Renal pelvis (tissue), 12 donors: ENCODE measurements at places on chromosomes 13 and 19.

GRCh38 chr13:102597029-102597961, 509 bp downstream of the TPP2 start:
- peak; percentile 10 for DNase-seq

GRCh38 chr13:50809133-50810090, 34.1 kb downstream of the DLEU7 start:
- DNase-seq, result peak; percentile 45

DNA sequence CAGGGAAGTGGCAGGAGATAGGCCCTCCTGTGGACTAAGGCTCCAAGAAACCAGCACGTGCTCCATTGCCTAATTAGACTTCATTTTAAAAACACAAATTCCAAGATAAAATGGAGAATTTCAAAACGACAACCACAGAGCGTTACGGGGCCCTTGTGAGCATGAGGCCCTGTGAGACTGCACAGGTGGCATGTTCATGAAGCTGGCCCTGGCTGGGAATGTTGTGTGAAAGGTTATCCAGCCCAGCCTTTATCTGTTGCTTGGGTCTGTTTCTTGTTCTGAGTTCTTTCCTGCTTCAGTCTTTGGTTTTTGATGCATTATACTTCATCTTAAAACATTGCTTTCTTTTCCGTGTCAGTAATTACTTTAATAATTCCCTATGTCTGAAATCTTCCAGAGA, 99.0 kb downstream of the LACC1 start:
- DNase-seq, result no peak

GRCh38 chr19:41324921-41325639, 15.1 kb downstream of the CCDC97 start:
- DNase-seq, result no peak

DNA sequence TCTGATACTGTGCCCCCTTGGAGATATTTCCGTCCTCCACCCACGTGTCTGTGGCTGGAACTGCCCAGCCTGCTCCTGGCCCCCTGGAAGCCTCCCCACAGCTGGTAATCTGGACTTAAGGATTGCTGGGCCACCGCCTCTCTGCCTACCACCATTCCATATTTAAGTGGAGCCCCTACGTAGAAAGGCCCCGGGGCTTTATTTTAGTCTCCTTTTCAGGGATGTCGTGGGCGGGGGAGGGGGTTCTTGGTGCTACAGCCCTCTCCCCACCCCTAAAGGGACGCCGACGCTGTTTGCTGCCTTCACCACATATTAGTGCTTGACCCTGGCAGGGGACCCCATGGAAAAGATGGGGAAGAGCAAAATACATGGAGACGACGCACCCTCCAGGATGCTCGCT, 2.7 kb upstream of the NOP53 start:
- DNase-seq, result no peak

- no peak for DNase-seq
Measured at GRCh38 chr13:45219938-45220375, 19.1 kb upstream of the KCTD4 start.

GRCh38 chr13:32525766-32526165, 12.8 kb downstream of the N4BP2L2 start:
- DNase-seq, result no peak

GRCh38 chr13:25963674-25964073, 88.1 kb downstream of the SHISA2 start:
- DNase-seq, result no peak

- DNase-seq, result no peak
Measured at GRCh38 chr19:48873476-48874302, 1.5 kb downstream of the PPP1R15A start.

DNA sequence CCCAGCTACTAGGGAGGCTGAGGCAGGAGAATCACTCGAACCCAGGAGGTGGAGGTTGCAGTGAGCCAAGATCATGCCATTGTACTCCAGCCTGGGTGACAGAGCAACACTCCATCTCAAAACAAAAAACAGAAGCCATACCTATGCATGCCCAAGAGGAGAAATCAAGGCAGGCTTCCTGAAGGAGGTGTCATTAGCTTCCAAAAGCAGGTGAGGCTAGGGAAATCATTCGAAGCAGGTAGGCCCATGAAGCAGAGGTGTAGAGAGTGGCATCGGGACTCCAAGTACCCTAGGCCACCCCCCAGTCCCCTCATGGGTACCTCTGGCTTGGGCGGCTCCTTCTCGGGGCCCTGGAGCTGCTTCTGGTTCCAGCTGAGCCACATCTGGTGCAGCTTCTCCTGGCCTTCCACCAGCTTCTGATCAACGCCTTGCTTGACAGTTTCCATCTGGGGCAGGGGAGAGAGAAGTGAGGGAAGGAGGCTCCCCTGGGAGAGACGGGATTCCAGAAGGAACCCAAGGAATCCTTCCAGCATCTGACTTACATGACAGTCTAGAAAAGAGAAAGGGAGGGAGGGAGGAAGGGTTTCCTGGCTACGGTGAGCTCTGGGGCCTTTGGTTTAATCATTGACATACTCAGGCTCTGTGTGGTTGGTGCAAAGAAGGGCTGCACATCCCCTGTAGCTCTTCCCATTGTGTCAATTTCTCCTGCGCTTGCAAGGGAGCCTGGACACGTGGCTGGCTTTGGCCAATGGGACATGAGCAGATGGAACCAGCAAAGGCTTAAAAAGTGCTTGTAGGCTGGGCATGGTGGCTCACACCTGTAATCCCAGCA, 13.1 kb upstream of the TICAM1 start:
- DNase-seq, result peak; percentile 55

DNA sequence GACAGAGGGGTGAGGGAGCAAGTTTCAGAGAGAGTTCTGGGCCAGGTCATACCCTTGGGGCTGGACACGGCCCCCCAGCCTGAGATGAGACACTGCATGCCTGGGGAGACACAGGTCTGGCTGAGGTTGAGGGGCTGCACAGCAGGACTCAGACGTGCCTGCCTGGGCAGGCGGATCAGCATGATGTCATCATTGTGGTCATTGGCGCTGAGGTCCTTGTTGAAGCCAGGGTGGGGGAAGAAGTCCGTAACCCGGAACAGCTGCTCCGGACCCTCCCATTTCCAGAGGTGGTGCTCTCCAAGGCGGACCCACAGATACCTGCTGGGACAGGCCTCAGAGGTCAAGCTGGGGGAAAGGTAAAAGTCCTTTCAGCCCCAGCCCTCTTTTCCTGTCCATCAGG, 5.0 kb upstream of the KLK8 start:
- DNase-seq, result no peak

- no peak for DNase-seq
Measured at GRCh38 chr19:33734913-33735312, 61.8 kb upstream of the KCTD15 start.

- no peak for DNase-seq
Measured at GRCh38 chr13:33050161-33050560, 33.9 kb downstream of the KL start.

DNA sequence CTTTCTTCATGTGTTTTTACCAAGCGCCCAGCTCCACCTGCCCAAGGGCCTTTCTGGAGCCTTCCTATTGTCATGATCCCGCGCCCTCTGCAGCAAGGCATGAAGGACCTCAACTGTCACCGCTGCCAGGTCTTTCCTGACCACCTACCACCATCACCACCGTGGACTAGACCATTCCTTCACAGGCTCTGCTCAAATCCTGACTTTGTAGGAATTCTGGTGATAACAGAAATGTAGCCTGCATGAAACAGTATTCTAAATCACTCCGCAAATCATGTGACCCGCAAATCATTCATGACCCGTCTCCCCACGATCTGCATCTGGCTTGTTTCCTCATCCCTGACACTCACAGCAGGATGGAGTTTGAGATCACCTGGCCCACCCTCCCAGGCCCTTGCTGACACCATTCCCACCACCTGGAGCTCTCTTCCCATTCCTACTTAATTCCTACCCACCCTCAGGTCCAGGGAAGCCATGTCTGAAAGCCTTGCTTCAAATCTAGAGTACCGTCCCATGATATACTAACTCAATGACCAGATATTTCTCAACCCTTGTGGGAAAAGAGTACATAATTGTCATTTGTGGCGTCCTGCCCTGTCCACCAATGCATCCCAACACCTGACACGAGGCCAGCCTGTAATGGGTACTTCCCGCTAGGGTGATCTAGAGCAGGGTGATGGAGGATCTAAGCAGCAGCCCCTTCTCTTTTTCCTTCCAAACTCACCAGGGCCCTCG, 1.3 kb downstream of the UBE2S start:
- no peak for DNase-seq

DNA sequence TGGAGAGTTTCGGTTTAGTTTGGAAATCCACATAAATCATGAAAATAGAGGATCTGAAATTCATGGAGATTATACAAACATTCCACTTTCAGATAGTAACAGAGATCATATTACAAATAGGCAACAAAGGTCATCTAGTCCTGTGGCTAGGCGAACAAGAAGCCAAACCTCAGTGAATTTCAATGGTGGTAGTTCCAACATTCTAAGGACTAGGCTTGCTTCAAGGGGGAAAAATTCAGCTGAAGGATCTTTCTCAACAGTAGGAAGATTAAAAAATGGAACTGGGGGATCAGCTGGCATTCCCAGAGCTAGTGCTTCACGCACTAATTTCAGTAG, 47.0 kb downstream of the FOXO1 start:
- no peak for DNase-seq

GRCh38 chr19:10727685-10728201, 9.9 kb downstream of the DNM2 start:
- no peak for DNase-seq

- no peak for DNase-seq
Measured at GRCh38 chr13:103634066-103634465, 567.8 kb upstream of the SLC10A2 start.

DNA sequence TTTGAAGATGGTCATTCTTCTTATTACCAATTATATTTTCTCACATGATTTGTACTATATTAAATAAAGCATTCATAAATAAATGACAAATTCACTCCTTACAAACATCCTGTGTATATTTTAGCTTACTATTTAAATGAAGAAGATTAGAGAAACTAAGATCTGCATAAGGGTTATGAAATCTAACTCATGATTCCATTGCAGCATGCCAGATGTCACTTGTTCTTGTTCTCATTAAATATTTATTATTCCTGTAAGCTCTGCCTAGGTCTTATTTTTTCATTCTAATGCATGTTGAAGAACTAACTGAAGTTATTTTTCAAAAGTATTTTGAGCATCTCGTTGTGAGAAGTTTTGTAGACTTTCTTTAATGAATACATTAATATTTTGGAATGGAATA, 18.3 kb downstream of the NUP58 start:
- DNase-seq, result no peak

DNA sequence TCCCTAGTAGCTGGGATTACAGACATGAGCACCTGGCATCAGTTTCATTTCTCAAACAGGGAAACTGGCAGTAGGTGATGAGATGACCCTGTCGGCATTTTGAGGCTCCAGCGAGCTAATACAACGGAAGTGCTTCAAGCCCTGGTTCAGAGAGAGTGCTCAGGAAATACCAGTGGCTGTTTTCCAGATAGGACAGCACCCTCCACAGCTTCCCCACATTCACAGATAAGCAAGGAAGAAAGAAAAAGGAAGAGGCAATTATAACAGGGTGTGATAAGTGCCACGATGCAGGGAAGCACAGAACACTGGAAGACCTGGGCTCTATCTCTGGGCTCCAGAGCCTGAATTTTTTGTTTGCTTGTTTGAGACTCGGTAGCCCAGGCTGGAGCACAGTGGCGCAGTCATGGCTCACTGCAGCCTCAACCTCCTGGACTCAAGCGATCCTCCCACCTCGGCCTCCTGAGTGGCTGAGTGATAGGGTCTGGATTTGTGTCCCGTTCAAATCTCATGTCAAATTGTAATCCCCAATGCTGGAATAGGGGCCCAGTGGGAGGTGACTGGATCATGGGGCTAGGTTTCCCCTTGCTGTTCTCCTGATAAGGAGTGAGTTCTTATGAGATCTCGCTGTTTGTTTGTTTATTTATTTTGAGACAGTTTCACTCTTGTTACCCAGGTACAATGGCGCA, 43.5 kb downstream of the PIN1 start:
- DNase-seq, result no peak

- no peak for DNase-seq
Measured at GRCh38 chr13:75425216-75426009, 56.6 kb downstream of the TBC1D4 start.

- DNase-seq, result no peak
Measured at GRCh38 chr19:41771410-41771809, 16.1 kb downstream of the CEACAM6 start.

DNA sequence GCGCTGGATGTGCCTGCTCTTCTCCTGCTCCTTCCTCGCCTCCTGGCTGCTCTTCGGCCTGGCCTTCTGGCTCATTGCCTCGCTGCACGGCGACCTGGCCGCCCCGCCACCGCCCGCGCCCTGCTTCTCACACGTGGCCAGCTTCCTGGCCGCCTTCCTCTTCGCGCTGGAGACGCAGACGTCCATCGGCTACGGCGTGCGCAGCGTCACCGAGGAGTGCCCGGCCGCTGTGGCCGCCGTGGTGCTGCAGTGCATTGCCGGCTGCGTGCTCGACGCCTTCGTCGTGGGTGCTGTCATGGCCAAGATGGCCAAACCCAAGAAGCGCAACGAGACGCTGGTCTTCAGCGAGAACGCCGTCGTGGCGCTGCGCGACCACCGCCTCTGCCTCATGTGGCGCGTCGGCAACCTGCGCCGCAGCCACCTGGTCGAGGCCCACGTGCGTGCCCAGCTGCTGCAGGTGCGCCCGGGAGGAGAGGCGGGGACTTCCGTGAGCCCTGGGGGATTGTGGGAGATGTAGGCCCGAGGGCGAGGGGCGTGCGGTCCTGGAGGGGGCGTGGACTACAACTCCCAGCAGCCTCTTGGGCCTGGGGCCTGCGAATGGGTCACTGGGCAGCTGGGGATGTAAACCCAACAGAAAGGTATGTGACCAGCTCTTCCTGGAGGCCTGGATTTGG, 6.7 kb downstream of the KCNJ14 start:
- DNase-seq, result no peak

DNA sequence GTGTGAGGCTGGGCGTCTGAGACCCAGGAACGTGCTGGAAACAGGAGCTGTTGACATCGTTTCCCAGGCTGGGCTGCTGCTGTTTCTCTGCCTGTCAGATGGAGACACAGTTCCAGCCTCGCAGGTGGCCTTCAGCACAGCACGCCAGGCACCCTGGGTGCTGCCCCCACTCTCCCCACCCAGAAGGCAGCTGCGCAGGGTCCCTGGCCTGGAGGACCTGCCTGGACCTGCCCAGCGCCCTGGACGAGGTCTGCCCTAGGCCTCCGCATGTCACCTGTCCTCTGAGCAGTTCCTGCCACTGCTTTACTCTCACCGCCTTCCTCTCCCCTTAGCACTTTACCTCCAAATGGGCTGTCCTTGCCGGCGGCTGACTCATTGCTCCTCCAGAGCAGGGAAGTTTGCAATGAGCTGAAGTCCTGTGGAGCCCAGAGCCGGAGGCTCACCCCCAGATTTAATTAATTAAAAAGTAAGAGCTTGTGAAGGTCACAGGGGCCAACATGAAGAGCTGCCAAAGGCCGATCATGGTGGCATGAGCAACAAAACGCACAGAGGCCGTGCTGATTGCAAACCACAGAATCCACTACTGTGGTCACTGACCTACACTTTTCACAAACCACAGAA, 32.2 kb downstream of the C13orf46 start:
- DNase-seq, result no peak

GRCh38 chr19:13652810-13653590, 111.3 kb upstream of the MRI1 start:
- no peak for DNase-seq

GRCh38 chr13:46015366-46015765, 37.2 kb downstream of the ZC3H13 start:
- DNase-seq, result no peak

- no peak for DNase-seq
Measured at GRCh38 chr13:54563286-54563685, 1534.7 kb downstream of the OLFM4 start.
